CD4-positive, alpha-beta T cell treated with Interleukin-4 for 4 hours (primary cell): ENCODE measurements at places on chromosomes 4 and X.

GRCh38 chr4:55336138-55337034, 9.7 kb upstream of the SRD5A3 start:
- DNase-seq = no peak

DNA sequence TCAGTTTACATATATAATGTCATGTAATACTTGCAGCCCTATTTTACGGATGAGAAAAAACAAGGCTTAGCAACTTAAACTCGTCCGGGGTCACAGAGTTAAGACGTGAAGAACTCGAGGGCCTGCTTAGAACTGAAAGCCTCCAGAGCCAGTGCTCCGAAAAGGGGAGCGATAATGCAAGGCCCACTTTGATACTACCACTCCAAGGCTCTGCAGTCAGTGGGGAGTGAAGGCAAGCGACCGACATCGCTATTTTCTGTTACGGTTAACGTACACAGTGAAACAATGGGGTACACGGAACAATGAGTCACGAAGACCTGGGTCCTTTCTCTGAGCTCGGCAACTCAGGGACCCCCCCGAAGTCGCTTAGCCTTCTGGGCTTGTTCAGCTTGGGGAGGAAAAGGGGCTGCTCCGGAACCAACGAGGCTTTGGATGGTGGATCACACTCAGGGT, 965 bp downstream of the PPA2 start:
- DNase-seq = no peak

DNA sequence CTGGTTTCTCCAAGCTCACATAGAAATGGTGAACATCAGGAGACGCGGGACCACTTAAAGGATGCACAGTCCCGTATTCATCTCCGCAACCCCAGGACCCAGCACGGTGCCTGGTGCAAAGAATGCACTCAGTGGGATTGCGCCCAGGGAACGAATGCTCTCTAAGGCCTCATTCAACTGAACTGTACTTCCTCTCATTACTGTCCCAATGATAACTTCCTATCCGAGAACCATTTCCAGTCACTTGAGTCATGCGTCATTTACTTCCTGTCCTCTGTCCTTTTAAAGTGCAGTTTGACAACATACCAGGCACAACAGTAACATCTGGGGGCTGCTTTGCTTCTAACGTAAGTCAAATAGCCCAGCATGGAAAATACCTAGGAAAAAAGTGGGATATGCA, 75.7 kb downstream of the RBM47 start:
- DNase-seq = no peak

- no peak for DNase-seq
Observed at GRCh38 chr4:166012129-166013030, 139.3 kb downstream of the TLL1 start.

GRCh38 chr4:2964706-2965258, 1.4 kb downstream of the GRK4 start:
- DNase-seq = no peak

GRCh38 chrX:53290441-53291041, 9.2 kb upstream of the IQSEC2 start:
- DNase-seq = no peak

DNA sequence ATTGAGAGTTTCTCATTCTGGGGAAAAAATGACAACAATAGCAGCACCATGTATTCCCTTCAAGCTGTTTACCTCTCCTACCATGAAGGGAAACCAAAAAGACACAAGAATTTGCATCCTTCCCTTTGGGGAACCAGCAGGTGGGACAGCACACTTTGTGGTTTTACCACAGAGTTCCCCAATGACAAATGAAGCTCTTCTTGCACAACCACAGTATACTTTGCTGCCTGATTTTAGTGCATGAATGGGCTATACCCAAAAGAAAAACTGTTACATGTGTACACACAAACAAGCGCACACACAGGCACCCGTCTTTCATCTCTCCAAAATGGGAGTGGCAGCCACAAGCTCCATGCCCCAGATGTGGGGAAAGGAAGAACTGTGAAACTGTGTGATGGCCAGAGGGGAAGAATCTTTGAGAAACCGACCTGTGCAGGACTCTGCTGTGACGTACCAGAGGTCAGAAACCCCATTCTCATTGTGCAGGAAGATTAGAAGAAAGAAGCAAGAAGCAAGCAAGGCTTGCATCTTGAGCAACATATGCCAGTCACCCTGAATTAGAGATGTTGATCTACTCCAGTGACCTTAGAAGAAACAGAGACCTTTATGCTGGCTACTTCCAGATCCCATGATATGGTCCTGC, 2.7 kb upstream of the MAML3 start:
- DNase-seq = peak; percentile 54

DNA sequence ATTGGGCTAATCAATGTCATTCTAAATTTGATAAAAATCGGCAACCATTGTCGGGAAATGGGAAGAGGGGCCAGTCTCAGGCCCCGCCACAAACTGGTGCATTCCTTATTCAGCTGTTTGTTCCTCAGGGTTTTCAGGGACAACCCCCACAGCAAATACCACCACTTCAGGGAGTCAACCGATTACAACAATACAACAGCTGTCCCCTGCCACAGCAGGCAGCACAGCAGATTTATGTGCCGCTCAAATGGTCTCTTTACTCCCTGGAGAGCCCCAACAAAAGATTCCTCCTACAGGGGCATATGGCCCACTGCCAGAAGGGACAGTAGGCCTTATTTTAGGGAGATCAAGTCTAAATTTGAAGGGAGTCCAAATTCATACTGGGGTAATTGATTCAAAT, 61.8 kb downstream of the ZNF732 start:
- no peak for DNase-seq
